Activated T-cell treated with anti-CD3 and anti-CD28 coated beads, Interleukin-2, amount 50 U/mL, for 72 hours (primary cell): ENCODE measurements at places on chromosomes 4 and X. TPM values are rescaled to one million over a fixed set of nuclear protein-coding genes. Genes with fewer than 3 reads are reported as not detected.

- H3K4me1 ChIP-seq: no peaks in the 10 kb centered on the region
- no peak for DNase-seq
- H3K27ac ChIP-seq: no peak overlapping the region
- H3K4me3 ChIP-seq: no peak overlapping the region
- H3K27me3 ChIP-seq: no peaks in the 10 kb centered on the region
These were observed 497.3 kb upstream of the FRG1 start for GRCh38 chr4:189443341-189443740.

DNA sequence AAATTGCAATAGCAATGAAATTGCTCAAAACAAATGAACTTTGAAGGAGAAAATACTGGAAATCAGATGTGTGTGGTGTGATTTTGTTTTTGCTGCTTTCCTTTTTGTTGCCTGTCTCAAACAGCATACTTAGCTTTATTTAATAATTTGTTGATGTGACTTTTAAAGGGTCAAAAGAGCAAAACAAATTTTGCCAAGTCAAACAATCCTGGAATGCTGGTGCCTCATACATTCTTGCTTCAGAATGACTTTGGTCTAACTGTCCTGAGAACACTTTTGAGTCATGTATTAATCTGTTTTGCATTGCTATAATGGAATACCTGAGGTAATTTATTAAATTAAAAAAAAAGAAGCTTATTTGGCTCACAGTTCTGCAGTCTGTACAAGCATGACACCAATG lies 3.4 kb downstream of the PF4V1 start:
- peaks cover 4% of the 10 kb centered on the region for H3K4me1 ChIP-seq
- H3K36me3 ChIP-seq: no peaks in the 10 kb centered on the region
- peaks cover 6% of the 10 kb centered on the region for H3K27me3 ChIP-seq

DNA sequence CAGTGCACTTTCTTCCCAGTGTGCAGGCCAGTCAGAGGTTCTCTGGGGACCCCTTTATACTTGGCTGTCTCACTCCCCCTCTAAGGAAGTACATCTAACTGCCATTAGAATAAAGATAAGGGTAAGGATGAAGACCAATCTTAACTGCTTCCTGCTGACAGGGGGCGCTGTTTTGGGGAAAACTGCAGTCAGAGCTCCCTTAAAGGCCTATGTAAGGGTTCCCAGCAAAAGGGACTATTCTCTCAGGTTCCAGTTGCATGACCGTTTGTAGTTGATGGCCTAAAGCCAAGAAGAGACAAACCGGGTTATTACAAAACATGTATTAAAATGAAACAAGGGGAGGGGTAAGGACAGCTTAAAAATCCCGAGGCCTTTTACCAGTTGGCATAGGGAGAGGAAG lies 115.6 kb upstream of the SPIN4 start:
- peaks cover 12% of the 10 kb centered on the region for H3K27me3 ChIP-seq
- DNase-seq: no peak
- peaks cover 16% of the 10 kb centered on the region for H3K36me3 ChIP-seq

DNA sequence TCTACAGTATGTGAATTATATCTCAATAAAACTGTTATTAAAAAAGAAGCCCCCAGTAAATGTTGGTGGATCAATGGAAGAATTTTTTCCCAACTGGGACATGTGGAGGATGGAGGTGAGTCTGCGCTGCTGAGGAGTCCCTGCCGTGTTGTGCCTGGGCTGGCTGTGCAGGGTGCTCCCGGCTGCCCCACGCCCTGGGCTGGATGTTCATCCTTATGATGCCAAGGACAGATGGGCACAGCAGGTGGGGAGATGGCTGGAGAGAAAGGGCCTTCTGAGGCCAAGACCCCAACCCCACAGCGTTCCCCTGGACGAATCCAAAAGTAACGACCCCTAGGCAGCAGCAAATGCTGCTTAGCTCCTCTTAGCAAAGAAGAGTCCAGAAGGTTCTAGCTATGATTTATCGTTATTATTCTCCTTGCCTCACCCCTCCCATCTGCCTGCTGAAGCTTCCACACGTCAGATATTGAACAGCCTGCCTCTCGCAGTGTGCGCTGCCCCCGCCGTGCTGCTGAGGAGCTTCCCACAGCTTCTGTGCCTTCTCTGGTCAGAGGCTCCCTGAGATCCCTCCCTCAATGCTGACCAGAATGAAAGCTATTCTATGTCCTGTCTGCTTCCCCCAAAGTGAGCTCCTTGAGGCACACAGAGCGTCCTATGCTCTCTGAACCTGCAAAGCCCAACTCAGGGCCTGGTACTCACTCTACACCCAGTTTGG lies 26.5 kb downstream of the HMX1 start:
- H3K4me1 ChIP-seq: no peaks in the 10 kb centered on the region
- no peaks in the 10 kb centered on the region for H3K36me3 ChIP-seq
- H3K27me3 ChIP-seq: peaks cover 5% of the 10 kb centered on the region

GRCh38 chr4:73599182-73599581 lies 21.1 kb downstream of the RASSF6 start:
- no peaks in the 10 kb centered on the region for H3K27me3 ChIP-seq
- no peaks in the 10 kb centered on the region for H3K36me3 ChIP-seq
- H3K4me1 ChIP-seq: no peaks in the 10 kb centered on the region
- DNase-seq: no peak
- H3K4me3 ChIP-seq: no peak overlapping the region
- H3K27ac ChIP-seq: no peak overlapping the region

DNA sequence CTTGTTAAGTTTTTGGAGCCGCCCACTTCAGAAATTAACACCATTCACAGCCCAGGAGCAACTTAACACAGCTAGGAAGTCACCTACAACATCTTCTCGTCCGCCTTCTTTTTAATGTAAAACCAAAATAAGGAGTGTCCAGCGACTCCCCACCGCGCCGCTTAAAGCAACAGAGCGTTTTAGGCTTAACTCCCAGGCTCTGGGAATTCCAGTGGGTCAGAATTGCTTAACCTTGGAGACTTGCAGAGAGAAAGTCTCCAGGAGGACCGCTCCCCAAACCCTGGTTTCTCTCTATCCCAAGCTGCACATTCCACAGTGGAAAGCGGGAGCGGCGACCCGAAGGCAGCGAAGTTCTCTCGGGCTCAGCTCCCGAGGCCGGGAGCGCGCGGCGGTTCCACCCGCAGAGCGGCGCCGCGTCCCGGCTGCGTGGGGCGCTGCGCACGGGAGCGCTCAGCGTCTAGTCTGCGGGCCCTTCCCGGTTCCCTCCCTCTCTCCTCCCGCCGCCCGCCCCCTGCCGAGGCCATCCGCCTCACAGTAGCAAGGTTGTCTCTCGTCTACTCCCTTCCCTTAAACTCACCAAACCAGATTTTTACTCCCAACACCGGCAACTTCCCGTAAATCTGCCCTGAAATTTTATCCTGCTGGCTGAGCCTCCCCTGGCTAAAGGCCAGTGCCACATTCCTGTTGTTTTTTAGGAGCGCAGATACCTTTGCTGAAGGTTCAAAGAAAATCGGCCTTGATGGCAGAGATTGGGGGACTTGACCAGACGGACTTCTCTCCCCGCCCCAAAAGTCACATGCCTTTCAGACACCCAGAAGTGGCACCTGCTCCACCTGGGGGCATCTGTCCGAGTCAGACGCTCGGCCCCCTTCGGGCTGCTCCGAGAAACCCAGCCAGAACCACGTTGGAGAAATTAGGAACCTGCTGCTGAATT lies at the start of gene RBM47:
TSS of gene RBM47 (minus strand) at position 464 of the 934 bp plus-strand sequence. CDS start 190,971 bp downstream, outside the sequence.
- H3K4me3 ChIP-seq: peak within 1 kb of the TSS; percentile 74
- DNase-seq: peak; percentile 36
- H3K4me1 ChIP-seq: peaks cover 50% of the 10 kb centered on the region
- H3K27me3 ChIP-seq: peaks cover 32% of the 10 kb centered on the region
- peak within 1 kb of the TSS; percentile 92 for H3K27ac ChIP-seq

DNA sequence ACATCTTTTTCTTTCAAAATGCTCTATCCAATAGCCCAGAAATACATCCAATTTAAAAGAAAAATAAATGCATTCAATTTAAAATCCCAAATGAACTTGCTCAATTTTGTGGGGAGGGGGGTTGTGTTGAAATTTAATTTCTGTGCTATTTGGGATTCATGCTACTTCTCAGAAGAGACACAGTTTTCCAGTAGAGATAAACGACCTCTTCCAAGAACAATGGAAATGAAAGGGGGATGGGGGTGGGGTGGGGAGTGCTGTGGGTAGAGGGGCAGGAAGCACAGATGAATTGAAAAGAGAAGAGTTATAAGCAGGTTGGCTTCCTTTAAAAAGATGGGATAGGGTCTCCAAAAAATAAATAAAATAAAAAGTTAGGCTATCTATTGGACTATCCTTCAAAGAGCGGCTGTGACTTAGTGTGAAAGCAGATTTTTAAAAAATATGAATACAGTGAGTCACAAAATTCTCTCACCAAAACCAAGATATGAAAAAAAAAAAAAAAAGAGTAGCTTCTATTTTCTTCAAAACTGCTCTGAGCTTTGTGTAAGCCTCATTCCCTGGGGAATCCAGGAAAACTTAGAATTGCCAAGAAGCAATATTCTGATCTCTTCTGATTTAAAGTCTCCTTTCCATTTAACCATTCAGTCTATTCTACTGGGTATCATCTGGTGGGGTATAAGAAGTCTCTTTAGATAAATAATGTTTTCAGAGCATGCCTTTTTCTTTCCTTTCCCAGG lies 324.3 kb downstream of the PTTG2 start:
- DNase-seq: no peak
- H3K4me3 ChIP-seq: no peak overlapping the region
- H3K4me1 ChIP-seq: peaks cover 11% of the 10 kb centered on the region
- H3K27me3 ChIP-seq: peaks cover 6% of the 10 kb centered on the region

GABRG1 gene
- not detected for total RNA-seq

TEC gene
- total RNA-seq: 2.2 TPM

NSG1 gene
- total RNA-seq: 3.2 TPM

ZXDA gene
- 4.9 TPM for total RNA-seq
